ENCODE measurements at places on chromosomes 5 and 9.

DNA sequence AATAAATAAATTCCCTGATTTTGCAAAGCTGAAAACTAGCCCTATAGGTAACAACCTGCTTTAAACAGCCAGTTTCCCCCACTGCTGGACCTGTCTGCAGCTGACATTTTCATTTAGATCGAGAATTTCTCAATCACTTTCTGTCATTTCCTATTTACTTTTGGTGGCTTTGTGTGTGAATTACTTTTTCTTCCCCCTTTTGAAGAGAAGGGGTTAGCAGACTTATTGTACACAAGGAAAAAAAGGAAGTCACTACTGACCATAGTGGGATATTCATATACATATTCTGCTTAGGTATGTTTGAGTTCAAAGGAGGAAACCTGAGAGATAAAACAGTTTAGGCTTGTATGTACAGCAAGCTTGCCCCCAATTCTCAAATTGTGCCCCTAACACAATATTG lies 27.0 kb upstream of the IFNB1 start:
- no peak for DNase-seq

GRCh38 chr5:138951986-138952735 lies 77.0 kb upstream of the LRRTM2 start:
- DNase-seq, result no peak

GRCh38 chr5:79794347-79794746 lies 104.7 kb downstream of the CMYA5 start:
- no peak for DNase-seq

GRCh38 chr5:36273809-36274526 lies 27.7 kb downstream of the RANBP3L start:
- no peak for DNase-seq

DNA sequence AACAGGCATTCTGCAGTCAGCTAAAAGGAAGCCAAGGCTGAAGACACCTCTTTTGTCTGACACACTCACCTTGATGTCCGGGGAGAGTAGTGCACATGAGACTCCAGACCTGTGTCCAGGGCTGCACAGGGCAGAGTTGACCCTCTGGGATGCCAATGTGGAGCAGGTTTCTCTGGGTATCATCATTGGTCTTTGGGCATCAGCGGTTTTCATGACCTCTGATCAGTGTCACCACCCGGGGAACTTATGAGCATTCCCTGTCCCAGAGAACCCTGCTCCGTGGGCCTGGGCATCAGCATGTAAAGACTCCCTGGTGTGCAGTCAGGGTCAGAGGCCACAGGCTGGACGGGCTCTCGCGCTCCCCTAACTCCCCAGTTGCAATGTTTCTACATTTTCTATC lies 80.2 kb downstream of the NSUN2 start:
- no peak for DNase-seq

DNA sequence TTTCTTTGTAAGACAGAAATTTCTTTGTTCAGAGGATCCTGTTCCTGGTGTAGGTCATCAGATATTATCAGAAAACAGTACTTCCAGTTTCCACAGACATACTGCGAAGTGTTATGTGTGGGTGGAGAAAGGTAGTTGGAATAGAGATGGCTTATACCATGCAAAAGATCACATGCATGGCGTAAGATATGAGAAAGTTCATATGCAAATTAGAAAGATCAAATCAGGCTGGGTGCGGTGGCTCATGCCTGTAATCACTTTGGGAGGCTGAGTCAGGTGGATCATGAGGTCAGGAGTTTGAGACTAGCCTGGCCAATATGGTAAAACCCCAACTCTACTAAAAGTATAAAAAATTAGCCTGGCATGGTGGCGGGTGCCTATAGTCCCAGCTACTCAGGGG lies 65.2 kb upstream of the GLIS3 start:
- no peak for DNase-seq

DNA sequence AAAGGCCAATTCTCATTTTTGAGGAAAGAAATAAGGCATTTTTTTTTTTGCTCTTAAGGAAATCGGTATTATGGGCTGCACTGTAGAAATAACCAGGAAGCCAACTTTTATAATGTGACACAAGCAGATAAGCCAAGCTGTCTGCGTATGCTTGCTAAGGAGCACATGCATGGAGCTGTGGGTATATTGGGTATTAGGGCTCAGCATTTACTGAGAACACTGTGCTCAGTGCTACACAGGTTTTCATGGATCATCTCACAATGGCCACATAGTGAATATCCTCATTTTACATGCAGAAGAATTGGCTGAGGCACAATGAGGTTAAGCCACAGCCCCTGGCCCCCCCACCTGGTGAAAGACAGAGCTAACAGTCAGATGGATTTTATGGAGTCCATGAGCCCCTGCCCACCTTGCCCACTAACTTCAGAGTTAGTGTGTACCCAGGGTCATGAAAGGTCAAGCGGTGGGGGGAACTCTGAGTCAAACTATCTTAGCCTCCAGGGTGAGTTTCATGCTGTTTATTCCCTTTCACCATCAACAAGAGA lies 204.8 kb downstream of the SPATA31A6 start:
- no peak for DNase-seq

DNA sequence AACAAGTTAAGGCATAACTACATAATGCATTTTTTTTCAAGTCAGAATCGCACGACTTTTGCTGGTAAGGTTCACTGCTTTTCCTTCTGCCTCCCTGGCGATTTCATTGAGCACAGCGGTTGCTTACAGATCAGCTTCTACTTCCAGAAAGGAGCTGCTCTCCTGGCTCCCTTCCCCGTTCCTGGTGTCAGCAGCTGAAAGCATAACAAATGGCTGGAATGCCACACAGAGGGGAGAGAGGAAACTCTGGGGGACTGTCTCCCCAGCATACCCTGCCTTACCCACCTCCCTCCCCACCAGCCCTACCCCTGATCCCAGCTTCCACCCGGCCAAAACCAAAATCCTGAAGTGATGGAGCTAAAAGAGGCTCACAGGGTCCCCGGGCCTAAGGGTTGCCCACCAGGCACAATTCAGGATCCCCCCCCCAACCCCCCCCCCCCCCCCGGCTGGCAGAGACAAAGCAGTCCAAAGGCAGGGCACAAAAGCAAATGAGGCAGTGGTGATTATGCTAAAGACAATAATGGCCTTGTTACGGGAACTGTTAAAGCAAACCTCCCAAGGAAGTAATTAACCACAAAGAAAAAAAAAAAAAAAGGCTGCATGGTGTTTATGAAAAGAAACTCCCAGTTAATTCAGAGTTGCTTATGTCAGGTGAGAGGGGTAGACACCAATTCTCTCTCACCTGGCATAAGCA lies 126.1 kb upstream of the WWC1 start:
- DNase-seq, result no peak

DNA sequence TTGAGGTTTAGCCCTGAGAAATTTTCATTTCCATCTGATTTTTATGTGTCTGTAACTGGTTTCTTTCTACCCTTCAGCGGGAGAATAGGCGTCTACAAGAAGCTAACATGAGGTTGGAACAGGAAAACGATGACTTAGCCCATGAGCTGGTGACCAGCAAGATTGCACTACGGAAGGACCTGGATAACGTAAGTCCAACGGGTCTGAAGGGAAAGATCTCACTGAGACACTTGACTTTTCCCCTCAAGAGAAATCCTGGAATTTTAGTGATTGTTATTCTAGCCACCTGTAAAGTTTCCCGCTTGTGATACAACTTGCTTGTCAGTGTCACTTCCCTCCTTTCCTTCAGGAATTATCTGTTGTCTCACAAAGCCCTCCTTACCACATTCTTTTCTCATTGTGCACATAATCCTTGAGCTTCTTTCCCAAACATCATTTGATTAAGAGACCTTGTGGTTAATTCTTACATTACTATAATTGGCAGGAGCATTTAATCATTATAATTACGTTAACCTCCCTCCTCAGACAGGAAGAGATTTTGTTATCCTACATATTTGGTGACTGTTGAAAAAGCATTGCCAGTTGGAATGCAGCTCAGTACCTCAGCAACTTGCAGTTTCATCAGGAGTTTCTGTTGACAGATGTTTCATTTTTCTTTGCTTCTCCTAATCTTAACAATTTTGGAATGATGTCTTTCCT lies 56.9 kb downstream of the GPR21 start:
- DNase-seq, result no peak

- DNase-seq, result no peak
Measured at GRCh38 chr5:36688722-36689121, 82.3 kb downstream of the SLC1A3 start.

- no peak for DNase-seq
Measured at GRCh38 chr5:43156388-43156787, 35.6 kb upstream of the NIM1K start.

GRCh38 chr5:126808521-126808988 lies 31.6 kb downstream of the LMNB1 start:
- peak; percentile 10 for DNase-seq

DNA sequence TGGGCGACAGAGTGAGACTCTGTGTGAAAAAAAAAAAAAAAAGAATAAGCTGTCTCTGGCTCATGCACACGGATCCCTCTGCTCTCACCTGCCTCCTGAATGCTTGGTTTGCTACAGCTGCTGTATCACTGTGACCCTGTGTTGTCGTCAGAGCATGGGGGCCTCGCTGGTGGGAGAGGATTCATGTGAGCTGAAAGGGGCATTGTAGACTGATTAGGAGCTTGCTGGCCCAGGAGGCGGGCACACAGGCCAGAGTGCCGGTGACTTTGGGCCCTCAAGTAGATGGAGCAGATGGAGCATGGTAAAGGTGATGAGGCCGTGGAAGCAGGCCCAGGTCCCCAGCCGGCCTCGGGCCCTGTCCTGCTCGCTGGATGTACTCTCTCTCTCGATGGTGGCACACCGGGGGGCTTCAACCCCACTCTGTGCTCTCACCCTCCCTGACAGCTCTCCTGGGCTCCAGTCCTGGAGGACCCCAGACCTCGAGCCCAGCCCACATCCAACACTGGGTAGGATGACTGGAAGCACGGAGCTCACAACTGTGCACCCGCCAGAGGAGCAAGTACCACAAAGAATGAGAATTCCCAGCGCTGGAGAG lies 7.1 kb downstream of the FLT4 start:
- DNase-seq, result no peak

DNA sequence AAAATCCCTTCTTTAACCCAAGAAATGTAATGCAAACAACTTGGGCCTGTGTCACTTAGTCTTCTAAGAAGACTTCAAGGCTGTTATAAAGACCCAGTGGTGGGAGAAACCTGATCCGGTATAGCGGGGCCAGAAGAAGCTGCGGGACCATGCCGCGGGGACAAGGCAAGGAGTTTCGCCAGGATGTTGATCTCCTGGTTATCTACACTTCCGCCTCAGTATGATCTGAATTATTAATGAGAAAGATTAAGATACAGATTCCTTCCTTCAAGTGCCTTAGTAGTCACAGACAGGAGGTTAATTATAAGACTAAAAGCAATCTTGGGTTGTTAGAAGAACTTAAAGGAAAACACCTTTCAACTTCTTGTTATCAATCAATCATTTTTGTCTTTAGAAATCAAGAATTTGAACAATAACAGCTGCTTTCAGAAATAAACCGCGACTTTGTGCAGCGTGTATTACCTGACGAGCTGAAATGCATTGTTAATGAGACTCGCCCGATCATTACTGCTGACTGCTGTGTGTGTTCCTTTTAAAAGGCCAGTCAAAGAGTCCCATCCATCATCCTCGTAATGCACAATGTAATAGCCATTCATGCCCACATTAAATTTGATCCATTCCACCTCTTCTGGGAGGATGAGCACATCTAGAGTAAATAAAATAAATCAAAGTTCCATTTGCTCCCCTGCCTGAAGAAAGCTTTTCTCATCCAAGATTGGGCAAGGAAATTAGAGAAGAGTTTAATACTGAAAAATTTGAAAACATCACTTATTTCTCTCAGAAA lies 22.2 kb downstream of the ERAP1 start:
- no peak for DNase-seq

GRCh38 chr5:142601432-142601831 lies 84.5 kb downstream of the FGF1 start:
- no peak for DNase-seq

DNA sequence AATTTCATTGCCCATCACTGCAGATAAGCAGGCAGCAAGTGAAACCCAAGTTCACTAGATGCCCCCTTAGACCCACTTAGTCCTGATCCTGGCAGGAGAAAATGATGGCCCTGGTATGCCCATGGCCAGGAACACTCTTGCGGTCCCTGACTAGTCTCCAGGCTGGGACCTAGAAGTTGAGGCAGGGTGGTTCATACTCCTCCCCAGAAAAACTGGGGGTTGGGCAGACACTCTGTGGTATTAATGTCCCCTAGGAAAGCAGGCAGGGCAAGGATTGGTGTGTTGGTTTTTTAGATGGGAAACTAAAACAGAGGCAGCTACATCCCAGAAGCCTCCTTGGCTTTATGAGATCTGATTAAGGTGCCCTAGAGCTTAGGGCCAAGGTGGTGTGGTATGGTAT lies 13.1 kb downstream of the LHX6 start:
- no peak for DNase-seq

- no peak for DNase-seq
Measured at GRCh38 chr5:82586661-82587310, 308.6 kb upstream of the RPS23 start.

- DNase-seq, result no peak
Measured at GRCh38 chr5:155595791-155596190, 582.2 kb downstream of the KIF4B start.

- no peak for DNase-seq
Measured at GRCh38 chr5:84450617-84451414, 66.1 kb upstream of the EDIL3 start.

GRCh38 chr9:100092066-100092465 lies 6.7 kb downstream of the ERP44 start:
- no peak for DNase-seq

- DNase-seq, result no peak
Measured at GRCh38 chr9:21228122-21228521, at the start of gene IFNA17. IFNA17 (minus strand) TSS chr9:21228222; CDS start chr9:21228173, 49 bp downstream.

DNA sequence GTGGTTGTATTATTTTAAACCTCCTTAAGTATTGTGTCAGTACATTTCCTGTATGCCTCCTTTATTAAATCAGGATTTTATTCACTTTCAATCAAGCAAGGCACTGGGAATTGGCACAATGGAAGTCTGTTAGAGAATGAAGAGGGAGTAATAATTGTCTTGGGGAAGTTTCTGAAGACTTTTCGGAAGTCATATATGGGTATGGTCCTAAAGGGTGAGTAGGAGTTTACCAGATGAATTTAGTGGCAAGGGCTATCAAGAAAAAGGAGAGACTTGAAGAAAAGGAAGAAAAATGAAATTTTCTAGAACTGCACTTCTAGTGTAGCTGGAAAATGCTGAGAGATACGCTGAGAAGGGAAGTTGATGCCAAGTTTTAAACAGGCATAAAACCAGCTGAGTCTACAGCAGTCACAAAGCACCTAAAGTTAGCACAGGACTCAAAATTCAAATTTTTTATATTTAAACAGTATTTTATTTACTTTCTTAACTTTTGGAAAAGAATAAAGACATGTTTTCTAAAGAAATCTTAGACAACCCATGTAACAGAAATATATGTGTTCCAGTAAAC lies 184.9 kb downstream of the SMC2 start:
- no peak for DNase-seq

DNA sequence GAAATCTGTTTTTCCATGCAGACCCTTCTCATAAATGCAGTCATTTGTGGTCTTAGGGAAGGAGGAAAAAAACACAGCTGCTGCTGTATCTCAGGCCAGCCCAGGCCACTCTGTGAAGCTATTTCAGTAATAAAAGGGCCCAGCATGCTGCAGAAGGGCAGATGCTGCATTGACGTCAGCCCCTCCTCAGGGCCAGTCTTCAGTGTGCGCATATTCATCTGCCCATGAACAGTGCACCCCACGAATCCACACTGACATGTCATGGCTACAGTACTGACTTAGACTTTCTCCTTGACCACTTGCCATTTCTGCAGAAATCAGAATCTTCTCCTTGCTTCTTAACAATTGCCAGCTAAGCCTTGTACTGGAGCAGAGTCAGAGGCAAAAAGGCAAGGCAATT lies 304.7 kb downstream of the GABRG2 start:
- DNase-seq, result no peak

GRCh38 chr9:112863746-112864145 lies 26.9 kb downstream of the SLC46A2 start:
- no peak for DNase-seq

Measured in central memory CD4-positive, alpha-beta T cell (primary cell).